ENCODE measurements at places on chromosomes 4 and X.

GRCh38 chr4:26462874-26463273 lies 27.4 kb downstream of the CCKAR start:
- no peak for DNase-seq

- DNase-seq = no peak
These were observed 84.6 kb downstream of the TSPAN5 start for GRCh38 chr4:98573791-98574190.

GRCh38 chrX:3119376-3119775 lies 78.1 kb downstream of the ARSF start:
- no peak for DNase-seq

DNA sequence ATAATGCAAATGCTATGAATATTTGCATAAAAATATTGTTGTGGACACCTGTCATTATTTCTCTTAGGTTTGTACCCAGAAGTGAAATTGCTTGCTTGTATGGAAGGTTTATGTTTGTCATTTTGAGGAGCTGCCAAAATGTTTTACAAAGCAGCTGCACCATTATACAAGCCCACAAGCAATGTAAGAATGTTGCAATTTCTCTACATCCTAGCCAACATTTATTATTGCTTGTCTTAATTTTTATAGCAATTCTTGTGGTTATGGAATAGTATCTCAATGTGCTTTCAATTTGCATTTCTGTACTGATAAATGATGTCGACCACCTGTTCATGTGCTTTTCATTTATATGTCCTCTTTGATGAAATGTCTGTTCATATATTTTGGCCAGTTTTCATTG lies 18.7 kb upstream of the RBMX start:
- no peak for DNase-seq

GRCh38 chr4:150855981-150856510 lies 159.0 kb downstream of the LRBA start:
- no peak for DNase-seq

GRCh38 chr4:113979905-113980615 lies 613 bp upstream of the ARSJ start:
- no peak for DNase-seq

DNA sequence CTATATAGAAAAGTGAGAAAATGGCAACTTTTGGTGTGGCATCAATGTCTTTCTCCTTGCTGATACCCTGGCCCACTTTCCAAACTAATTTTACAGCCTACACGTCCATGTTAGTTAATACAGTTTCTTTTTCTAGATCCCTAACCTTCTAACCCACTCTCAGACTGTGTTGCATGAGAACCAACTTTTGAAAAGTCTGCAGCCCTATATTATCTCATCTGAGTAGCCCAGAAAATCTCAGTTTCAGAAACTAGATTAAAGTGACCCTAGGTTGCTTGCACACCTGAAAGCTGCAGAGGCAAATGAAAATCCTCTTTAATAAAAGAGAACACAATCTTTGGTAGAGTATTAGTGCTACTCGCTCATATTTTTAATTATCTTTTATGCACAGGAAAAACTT lies 371.6 kb upstream of the EMCN start:
- DNase-seq = no peak

GRCh38 chrX:16946971-16947562 lies 609 bp downstream of the REPS2 start:
- no peak for DNase-seq

- no peak for DNase-seq
These were observed 172.3 kb downstream of the SHROOM3 start for GRCh38 chr4:76607266-76607799.

GRCh38 chr4:77921701-77922100 lies 59.1 kb downstream of the MRPL1 start:
- no peak for DNase-seq

- no peak for DNase-seq
These were observed 3.8 kb upstream of the CENPC start for GRCh38 chr4:67549123-67549522.

DNA sequence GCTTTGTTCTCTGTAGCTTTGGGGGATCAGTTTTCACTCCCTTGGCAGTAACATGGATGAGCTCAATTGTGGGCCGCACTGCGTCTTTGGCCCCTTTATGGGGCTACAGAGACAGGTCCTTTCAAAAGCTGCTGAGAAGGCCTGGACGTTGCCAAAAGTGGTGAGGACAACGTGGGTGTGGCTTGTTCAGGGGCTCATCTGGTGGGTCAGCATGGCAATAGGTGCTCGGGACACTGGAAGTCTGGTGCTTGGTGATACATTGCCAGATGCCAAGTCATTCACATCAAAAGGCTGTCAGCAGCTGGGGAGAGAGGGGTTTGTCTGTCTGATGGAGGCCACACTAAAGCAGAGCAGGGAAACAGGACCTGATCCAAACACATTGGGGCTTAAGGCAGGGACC lies 149.8 kb upstream of the EOLA2 start:
- no peak for DNase-seq

DNA sequence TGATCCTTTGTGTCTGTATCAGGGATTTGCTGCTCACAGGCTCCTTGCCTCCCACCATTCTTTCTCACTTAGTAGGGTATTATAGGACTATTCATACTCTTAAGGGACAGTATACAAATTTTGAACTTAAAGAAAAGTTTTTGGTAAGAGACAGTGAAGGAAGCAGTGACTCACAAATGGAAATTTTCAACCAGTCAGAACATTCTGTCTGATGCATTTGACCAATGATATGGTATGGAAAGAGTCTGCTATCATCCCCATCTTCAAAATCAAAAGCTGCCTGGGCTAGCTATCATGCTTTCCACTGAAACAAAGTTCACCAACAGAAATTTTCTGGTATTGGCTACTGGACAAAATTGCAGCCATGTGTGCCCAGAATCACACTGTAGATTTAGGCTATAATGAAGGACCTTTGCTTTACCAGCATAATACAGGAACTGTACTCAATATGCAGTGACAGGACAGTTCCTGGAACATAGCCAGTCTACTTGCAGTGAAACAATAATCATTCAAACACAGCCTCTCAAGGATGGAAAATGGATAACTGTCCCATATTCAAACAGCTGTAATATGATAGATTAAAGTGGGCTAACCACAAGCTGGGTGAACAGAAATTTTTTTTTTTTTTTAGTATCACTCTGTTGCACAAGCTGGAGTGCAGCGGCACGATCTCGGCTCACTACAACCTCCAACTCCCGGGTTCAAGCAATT lies 109.0 kb upstream of the ACSL4 start:
- no peak for DNase-seq

- DNase-seq = no peak
These were observed 275.4 kb upstream of the PITX2 start for GRCh38 chr4:110898290-110898689.

DNA sequence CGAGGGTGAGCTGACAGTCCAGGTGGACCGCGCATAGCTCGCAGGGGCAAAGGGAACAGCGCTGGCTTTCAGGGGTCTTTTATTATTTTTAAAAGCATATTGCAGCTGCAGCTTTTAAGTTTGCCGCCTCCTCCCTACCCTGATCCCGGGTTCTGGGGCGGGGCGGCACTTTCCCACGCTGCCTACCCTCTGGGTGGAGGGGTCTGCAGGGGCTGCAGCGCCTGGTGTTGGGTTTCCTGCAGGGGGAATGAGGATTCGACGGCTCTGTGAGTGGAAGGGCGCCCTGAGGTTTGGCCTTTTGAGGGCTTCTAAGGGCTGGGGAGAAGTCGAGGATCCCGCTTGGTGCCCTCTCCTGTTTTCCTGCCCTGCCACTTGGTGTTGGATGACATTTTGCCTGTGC lies 80.7 kb upstream of the SCML1 start:
- DNase-seq = no peak
